ENCODE measurements at places on chromosomes 2 and 18. TPM values are rescaled to one million over a fixed set of nuclear protein-coding genes. Genes with fewer than 3 reads are reported as not detected.

VIT gene
- 21.6 TPM for total RNA-seq

FBXO48 gene
- 1.1 TPM for total RNA-seq

ITPRIPL1 gene
- total RNA-seq: 1.4 TPM

DNA sequence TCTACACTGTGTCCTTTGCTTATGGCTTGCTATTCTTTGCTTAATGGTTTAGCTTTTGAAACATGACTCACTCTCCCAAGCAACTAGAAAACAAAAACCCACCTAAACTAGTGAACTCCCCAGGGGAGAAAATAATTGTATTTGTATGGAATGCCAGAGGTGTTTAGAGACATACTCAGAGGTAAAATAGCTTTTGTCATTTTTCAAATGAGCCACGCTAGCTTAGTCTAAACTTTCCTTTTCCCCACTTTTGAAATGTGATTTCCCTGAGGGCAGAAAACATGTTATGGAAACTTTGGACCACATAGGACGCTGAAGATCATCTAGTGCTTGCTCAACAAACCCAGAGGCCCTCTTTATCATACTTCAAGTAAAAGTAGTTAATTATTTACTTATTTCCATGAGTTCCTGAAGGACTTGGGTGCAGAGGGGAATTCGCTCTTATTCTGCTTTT lies 16.5 kb upstream of the CYTIP start:
- no peak for DNase-seq

GRCh38 chr2:120580709-120581108 lies 155.0 kb upstream of the GLI2 start:
- peak; percentile 64 for DNase-seq
